NCI-H524 (cell line): ENCODE measurements at places on chromosomes 6 and 20.

DNA sequence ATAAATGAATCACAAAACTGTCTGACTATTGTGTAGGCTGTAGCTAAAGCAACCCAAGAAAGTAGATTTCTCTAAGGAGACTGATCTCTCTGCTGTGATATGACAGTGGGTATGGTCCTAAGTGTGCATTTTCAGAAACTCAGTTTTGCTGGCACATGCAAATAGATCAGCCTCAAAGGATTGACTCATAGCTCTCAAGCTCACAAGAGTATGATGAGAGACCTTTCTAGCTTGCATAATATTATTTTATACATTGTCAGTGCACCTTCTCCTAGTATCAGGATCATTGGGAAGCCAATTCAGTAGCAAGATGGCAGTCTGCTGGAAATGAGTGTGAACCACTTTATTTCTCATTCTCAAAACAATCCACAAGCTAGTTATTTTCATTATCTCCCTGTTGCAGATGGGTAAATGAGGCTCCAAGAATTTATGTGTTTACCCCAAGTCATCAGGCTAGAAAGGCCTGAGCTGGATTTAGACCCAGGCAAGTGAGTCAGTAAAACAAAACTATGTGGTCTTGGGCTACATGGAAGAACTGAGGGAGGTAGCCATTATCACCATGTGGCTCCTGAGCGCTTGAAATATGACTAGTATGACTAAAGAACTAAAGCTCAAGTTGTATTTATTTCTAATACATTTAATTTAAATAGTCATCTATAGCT lies 27.9 kb upstream of the PLCB4 start:
- DNase-seq, result no peak

- DNase-seq, result no peak
Measured at GRCh38 chr6:14660806-14661579, 543.4 kb downstream of the CD83 start.

GRCh38 chr20:61407561-61407960 lies 155.5 kb downstream of the CDH4 start:
- no peak for DNase-seq

- DNase-seq, result no peak
Measured at GRCh38 chr20:38445381-38445796, 10.3 kb upstream of the SNHG17 start.

DNA sequence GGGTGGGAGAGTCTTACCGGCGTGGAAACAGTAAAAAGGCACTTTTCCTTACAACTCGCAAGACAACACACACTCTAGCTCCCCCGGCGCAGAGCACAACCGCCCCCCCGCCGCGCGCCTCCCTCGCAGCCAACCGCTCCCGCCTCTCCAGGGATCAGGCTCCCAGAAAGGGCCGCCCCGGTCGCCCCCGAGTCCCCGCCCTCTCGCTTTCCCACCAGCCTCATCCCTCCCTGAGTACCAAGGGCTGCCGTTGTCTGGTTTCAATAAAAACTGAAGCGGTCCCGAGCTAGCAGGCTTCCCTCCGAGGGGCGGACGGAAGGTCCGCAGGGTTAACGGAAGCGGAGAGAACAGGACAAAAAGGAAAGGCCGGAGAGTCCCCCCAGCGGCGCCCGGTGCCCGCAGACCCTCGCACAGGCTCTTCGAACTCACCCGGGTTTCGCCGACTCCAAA lies 804 bp downstream of the ELOVL5 start:
- DNase-seq, result peak; percentile 57

DNA sequence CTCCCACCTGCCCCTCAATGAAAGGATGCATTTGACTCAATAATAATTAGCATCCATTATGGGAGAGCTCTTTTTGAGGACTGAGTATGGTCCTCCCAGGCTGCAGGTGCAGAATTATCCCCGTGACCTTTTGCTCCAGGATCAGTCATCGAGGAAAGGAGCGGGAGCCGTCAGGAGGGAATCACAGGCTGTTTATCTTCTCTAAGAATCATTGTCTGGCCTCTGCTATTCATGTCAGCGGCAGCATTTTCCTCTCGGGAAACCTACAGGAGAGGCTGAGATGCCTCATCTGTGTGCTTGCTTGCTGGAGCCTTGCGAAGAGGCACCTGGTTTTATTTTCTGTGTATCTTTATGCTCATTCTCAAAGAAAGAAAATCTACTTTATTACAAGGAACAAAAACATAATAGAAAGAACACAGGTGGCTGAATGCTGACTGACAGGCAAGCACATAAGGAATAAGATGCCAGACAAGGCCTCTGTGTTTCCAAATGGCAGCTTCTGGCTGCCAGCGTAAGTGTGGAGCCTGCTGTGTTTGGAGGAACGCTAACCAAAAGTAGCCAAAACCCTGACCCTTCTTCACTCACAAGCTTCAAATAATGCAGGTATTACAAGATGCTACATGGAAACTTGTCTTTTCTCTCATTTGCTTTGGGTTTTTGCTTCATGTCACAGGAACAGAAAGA lies 539.1 kb upstream of the MARCKS start:
- no peak for DNase-seq

GRCh38 chr6:20716865-20717264 lies 182.6 kb downstream of the CDKAL1 start:
- peak; percentile 20 for DNase-seq

DNA sequence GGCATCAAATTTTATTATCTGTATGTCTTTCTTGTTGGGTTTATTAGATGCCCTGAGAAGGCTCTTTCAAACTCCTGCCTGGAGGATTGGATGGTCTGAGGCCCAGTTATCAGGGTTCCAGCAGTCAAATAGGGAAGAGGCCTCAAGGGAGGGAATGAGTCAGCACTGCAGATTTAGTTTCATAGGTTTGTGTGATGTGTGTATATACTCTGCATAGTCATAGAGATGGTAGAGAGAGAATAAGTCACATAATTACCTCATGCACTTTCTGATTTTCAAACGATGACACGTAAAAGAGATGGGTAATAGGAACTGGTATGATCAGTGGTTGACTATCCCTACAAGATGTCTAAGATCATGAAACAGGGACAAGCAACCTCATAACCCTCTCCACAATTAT lies 82.1 kb downstream of the ADAT2 start:
- no peak for DNase-seq

GRCh38 chr20:18263723-18264122 lies 24.6 kb upstream of the ZNF133 start:
- DNase-seq, result no peak

GRCh38 chr6:27650620-27651370 lies 177.9 kb upstream of the ZNF184 start:
- peak; percentile 87 for DNase-seq
